Colonic mucosa (tissue), 4 donors: ENCODE measurements at places on chromosomes 11 and 22. TPM values are rescaled to one million over a fixed set of nuclear protein-coding genes. Genes with fewer than 3 reads are reported as not detected.

CHRM1 gene
- 1.2 TPM for total RNA-seq

DDX17 gene
- 333 TPM for total RNA-seq

CCDC116 gene
- total RNA-seq: not detected

KRTAP5-1 gene
- not detected for total RNA-seq

NOX4 gene
- 0.35 TPM for total RNA-seq

KMT5B gene
- 42.6 TPM for total RNA-seq

CYTH4 gene
- 7.4 TPM for total RNA-seq

NCF4 gene
- total RNA-seq: 4.4 TPM

RFPL1 gene
- total RNA-seq: not detected

PKDREJ gene
- 1.1 TPM for total RNA-seq

MCAT gene
- total RNA-seq: 35.1 TPM

RPL27A gene
- total RNA-seq: 701 TPM

AGBL2 gene
- total RNA-seq: 0.74 TPM

MISFA gene
- total RNA-seq: 1.8 TPM

GNAZ gene
- total RNA-seq: 2.5 TPM

TSGA10IP gene
- not detected for total RNA-seq

MS4A8 gene
- 24.0 TPM for total RNA-seq

TRIM49 gene
- not detected for total RNA-seq

SIRT3 gene
- total RNA-seq: 15.1 TPM

FGF4 gene
- total RNA-seq: not detected

GLYATL2 gene
- 0.22 TPM for total RNA-seq
